Fibroblast of the conjunctiva (primary cell): ENCODE measurements at places on chromosomes 7 and 10.
A peak's percentile ranks its signal among the peaks of the same experiment; 100 is the strongest.

- no peak for DNase-seq
These were observed 62.3 kb upstream of the CTBP2 start for GRCh38 chr10:125222515-125223308.

- no peak for DNase-seq
These were observed 527.0 kb downstream of the NEBL start for GRCh38 chr10:20369863-20370736.

- no peak for DNase-seq
These were observed 258.4 kb downstream of the PLXNA4 start for GRCh38 chr7:132317701-132318351.

DNA sequence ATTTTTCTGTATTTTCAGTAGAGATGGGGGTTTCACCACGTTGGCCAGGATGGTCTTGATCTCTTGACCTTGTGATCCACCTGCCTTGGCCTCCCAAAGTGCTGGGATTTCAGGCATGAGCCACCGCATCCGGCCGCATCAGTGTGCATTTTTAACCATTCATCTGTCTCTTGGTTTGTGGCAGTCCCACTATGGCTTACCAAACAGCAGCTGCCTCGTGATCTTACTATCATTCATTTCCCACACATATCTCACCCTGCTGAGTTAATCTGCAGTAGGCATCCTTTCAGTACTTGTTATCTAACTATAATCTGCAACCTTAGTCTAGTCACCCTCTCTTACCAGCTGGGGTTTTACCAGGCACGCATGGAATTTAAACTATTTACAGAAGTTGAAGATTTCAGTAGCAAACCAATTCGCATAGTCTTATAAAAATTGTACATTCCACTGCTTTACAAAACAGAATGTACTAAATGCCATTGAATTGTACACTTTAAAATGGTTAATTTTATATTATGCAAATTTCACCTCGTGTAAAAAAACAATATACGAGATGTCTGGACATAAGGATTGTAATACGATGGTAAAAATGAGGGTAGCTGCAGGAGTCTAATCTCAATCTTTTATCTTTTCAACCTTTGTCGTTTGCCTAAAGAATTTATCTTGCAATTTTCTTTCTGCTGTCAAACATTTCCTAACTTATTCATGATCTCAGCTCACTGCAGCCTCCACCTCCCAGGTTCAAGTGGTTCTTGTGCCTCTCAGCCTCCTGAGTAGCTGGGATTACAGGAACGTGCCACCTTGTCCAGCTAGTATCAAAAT, 4.6 kb upstream of the TBC1D12 start:
- no peak for DNase-seq

DNA sequence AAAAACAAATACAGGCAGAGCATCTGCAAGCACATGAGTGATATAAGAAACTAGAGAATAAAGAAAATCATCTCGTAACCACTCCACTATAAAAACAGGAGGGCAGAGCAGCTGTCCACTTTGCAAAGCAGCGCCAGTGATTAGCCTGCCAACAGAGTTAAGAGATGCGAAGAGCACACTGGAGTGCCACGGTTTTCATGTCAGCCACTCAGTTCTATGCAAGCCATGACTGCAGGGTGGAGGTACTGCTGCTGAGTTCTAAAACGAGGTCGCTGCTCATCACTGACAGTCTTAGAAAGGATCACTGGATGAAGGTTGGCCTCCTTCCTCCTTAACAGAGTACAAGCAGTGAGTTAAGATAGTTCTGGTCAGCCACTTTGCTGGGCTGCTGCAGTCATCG, 58.5 kb downstream of the FGFR2 start:
- no peak for DNase-seq

DNA sequence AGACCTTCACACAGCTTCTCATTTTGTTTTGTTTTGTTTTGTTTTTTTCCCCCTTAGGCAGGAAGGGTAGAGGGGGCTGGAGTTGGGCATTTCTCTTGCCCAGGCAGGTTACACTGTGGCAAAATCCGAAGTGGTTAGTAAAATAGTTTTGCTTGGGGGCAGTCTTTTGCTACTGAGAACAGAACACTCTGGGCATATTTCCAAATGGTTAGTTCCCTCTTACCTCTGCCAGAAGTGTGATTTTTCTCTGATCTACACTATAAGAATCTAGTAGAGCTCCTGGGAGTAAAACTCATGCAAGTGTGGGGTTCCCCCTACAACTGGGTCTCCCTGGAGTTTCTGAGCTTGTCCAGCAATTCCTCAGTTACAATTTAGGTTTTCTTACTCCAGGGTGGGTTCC, 61.7 kb downstream of the NPS start:
- no peak for DNase-seq

- DNase-seq: no peak
These were observed 526 bp downstream of the CH25H start for GRCh38 chr10:89206402-89207180.

DNA sequence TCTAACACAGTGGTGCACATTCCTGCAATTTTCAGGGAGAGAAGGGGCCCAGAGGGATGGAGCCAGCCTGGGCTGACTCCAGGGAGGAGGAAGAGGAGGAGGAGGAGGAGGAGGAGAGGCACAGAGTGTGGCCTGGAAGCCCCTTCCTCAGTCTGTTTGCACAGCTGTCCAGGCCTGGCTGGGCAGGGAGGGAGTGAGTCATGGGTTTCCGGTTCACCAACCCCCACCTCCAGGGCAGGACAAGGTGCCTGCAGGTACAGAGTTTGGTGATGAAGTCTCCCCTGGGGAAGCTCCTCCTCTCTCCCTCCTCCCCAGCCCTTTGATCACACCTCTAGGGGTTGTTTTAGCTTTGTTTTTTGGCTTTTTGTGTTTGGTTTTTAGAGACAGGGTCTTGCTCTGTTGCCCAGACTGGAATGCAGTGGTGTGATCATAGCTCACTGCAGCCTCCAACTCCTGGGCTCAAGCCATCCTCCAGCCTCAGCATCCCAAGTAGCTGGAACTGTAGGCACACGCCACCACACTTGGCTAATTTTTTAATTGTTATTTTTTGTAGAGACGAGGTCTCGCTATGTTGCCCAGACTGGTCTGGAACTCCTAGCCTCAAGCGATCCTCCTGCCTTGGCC, 77.5 kb upstream of the CUX1 start:
- DNase-seq: no peak

GRCh38 chr7:139730746-139731612, 46.8 kb downstream of the HIPK2 start:
- peak; percentile 47 for DNase-seq

- DNase-seq: no peak
These were observed 367.3 kb downstream of the CXCL12 start for GRCh38 chr10:44017483-44018145.

DNA sequence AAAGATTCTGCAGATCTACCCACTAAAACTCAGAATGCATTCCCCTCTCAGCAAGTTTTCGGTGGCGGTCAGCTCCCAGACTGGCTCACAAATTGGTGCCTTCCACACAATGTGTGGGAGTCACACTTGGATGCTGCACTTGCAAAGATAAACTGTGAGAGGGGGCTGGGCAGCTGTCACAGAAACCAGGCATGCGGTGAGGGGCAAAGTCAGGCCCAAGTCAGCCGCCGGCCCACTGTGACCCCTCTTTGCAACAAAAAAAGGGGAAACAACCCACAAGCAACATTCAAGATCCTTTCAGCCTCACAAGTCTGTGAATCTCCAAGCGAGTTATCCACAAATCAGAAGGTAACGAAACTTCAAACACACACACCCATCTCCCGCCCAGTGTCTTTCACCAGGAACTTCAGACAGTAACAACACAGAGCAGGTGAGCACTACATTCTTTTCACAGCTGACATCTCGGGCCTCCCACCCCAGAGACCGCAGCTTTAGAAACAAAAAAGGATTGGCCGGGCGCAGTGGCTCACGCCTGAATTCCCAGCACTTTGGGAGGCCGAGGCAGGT, 32.0 kb downstream of the SNX8 start:
- no peak for DNase-seq

- DNase-seq: no peak
These were observed 29.6 kb downstream of the IDE start for GRCh38 chr10:92544296-92544695.

DNA sequence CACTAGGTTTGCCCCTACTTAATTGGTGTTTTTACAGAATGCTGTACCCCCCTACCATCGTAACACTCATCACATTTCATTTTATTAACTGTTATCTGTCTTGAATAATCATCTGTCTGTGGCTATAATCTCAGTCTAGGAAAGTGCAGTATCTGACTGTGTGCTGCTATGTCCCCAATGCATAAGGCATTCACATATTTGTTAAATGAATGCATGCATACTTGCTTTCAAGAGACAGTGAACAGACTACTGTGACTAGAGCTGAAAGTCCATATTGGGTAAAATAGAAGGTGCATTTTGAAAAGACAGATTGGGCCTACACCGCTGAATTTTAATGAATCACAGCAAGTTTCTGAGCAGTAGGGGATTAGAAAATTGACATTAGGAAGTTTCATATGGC, 112.3 kb downstream of the ARHGAP12 start:
- no peak for DNase-seq
